ENCODE measurements at places on chromosomes 5 and 9.

DNA sequence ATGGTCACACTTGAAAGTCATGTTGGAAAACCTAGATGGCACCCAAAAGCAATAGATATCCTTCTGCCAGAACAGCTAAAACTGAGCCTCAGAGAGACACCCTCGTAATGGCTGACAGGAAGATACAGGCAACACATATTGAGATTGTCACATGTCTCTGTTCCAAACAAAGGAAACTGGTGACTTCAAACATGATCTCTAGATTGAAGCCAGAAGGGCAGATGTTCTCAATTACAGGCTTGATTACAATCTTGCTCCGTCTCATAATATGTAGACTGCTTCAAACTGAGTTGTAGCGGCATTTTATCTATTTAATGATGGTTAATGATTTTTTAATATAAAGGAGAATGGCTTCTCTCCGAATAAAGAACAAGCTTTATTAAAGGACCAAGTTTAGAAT lies 774.3 kb downstream of the KCTD16 start:
- no peak overlapping the region for H3K27ac ChIP-seq
- DNase-seq = no peak
- H3K4me3 ChIP-seq = no peak overlapping the region
- H3K27me3 ChIP-seq = no peaks in the 10 kb centered on the region
- no peaks in the 10 kb centered on the region for H3K36me3 ChIP-seq
- no peaks in the 10 kb centered on the region for H3K4me1 ChIP-seq

DNA sequence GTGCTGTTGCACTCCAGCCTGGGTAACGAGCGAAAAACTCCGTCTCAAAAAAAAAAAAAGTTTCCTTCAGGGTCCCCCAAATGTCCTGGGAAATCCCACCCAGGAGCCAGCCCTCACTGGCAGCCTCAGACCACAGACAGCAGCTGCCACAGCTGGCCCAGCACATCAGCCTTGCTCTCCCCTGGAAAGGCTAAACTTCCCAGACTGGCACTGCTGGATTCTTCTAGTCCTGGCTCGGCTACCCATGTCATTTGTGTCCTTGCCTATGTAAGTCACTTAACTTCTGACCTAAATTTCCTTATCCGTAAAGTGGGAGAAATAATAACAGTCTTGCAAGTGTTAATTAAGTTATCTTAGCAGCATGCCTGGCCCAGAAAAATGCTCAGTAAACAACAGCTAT lies 8.6 kb upstream of the PRRC2B start:
- peaks cover 9% of the 10 kb centered on the region for H3K27me3 ChIP-seq
- no peaks in the 10 kb centered on the region for H3K36me3 ChIP-seq
- no peak overlapping the region for H3K27ac ChIP-seq
- DNase-seq = no peak
- H3K4me1 ChIP-seq = peaks cover 6% of the 10 kb centered on the region
- H3K4me3 ChIP-seq = no peak overlapping the region

DNA sequence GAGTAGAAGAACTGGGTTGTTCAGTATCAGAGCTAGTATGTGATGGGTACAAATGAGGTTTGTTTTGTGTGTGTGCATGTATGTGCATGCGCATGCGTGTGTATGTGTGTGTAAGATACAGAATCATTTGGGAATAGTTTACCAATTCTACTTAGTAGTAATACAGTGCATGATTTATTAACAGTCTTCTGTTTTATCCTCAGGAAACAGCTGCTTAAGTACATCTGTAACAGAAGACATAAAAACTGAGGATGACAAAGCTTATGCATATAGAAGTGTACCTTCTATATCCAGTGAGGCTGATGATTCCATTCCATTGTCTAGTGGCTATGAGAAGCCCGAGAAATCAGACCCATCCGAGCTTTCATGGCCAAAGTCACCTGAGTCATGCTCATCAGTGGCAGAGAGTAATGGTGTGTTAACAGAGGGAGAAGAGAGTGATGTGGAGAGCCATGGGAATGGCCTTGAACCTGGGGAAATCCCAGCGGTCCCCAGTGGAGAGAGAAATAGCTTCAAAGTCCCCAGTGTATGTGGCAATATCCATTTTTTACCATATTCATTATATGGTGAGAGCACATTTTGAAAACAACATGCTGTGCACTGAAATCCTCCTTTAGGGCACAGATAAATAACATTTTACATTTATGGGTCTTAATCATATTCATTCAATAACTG lies 228.5 kb downstream of the KDM4C start:
- peaks cover 35% of the 10 kb centered on the region for H3K36me3 ChIP-seq
- H3K27me3 ChIP-seq = no peaks in the 10 kb centered on the region
- DNase-seq = no peak
- no peak overlapping the region for H3K27ac ChIP-seq
- H3K4me3 ChIP-seq = no peak overlapping the region
- no peaks in the 10 kb centered on the region for H3K4me1 ChIP-seq

- peaks cover 6% of the 10 kb centered on the region for H3K36me3 ChIP-seq
Observed at GRCh38 chr9:94826644-94827410, 100.3 kb downstream of the AOPEP start.

GRCh38 chr5:138807182-138807581 lies 54.0 kb downstream of the CTNNA1 start:
- DNase-seq = no peak
- H3K36me3 ChIP-seq = peaks cover 9% of the 10 kb centered on the region
- no peak overlapping the region for H3K27ac ChIP-seq
- H3K4me3 ChIP-seq = no peak overlapping the region
- peaks cover 6% of the 10 kb centered on the region for H3K4me1 ChIP-seq
- no peaks in the 10 kb centered on the region for H3K27me3 ChIP-seq

- DNase-seq = no peak
- no peak overlapping the region for H3K27ac ChIP-seq
- H3K4me1 ChIP-seq = no peaks in the 10 kb centered on the region
- no peaks in the 10 kb centered on the region for H3K27me3 ChIP-seq
- H3K36me3 ChIP-seq = no peaks in the 10 kb centered on the region
Observed at GRCh38 chr5:16507716-16508115, 42.1 kb upstream of the ZNF622 start.

- no peaks in the 10 kb centered on the region for H3K36me3 ChIP-seq
- no peak for DNase-seq
- no peak overlapping the region for H3K27ac ChIP-seq
- H3K27me3 ChIP-seq = peaks cover 37% of the 10 kb centered on the region
Observed at GRCh38 chr9:112015149-112015548, 118.5 kb downstream of the UGCG start.

- H3K4me3 ChIP-seq = no peak overlapping the region
- no peaks in the 10 kb centered on the region for H3K4me1 ChIP-seq
- no peaks in the 10 kb centered on the region for H3K27me3 ChIP-seq
- H3K36me3 ChIP-seq = no peaks in the 10 kb centered on the region
- no peak overlapping the region for H3K27ac ChIP-seq
Observed at GRCh38 chr5:93724791-93725190, 16.6 kb downstream of the POU5F2 start.
